ENCODE measurements at places on chromosomes 7 and 10.

DNA sequence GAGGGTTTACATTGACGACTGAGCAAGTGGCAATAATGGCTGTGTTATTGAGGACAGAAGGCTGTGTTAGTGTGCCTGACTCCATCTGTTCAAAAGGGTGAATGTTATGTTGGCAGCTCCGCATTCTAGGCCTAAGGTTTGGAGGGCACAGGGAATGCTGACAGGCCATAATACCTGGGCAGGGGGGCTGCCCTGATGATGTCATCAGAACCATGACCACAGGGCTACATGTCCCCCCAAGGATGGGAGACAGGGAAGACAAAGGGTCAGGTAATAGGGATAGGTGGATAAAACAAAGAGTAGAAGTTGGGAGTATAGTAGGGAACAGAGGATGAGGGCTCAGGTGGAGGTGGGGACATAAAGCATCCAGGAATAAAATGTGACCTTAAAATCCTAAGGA is 1.8 kb upstream of the PPP3CB start:
- no peak for DNase-seq

DNA sequence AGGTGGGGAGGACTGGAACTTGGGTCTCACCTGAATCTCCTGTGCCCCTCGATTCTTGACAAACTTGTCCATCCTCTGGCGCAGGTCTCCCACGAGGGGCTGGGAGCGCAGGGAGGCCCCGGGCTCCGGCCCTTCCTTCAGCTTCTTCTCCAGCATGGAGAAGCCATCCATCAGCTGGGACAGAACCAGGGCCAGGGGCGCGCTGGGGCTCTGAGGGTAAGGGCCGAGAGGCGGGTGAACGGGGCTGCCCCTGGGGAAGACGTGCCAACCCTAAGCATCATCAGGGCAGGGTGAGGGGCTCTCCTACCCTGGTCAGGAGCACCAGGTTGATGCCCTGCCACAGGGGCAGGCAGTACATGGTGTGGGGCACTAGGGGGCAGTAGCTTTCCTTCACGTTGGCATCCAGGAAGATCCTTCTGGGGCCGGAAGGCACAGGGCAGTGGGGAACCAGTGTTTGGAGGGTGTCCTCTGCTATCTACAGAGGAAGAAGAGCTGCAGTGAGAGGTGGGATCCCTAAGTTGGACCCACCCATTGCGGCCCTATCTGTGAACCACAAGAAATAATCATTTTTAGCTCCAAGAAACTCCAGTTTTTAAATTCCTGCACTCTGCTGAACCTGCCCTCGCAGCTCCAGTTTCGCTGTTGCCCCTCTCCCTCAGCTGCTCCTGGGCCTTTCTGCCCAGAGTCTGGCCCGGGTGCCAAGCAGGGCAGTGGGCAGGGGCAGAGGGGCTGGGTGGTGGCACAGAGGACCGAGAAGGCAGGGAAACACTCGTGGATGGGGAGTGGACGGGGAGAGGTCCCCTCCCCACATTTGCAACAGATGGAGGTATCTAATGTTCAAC is 10.8 kb upstream of the PYROXD2 start:
- DNase-seq, result peak; percentile 54

GRCh38 chr10:5595994-5596471 is 70.4 kb downstream of the ASB13 start:
- peak; percentile 82 for DNase-seq

DNA sequence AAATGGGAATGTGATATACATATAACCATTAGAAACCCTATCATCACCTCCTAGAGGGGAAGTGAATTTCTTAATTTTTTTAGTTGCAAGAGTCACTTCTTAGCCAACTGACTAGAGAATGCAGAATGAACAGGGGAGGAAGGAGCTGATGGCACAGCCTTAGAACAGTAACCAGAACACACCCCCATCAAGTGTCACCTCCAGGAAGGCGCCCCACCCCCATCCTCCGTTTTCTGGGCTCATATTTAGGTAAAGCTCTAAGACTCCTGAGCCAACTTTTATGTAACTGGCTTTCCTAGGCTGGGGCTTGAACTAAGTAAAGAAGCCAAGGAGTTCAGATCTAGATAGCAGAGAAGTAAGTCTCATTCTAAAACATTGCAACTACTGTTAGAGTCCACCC is 54.0 kb downstream of the COL17A1 start:
- no peak for DNase-seq

GRCh38 chr10:127153181-127153580 is 43.2 kb downstream of the INSYN2A start:
- DNase-seq, result peak; percentile 26

GRCh38 chr7:685540-685939 is 41.0 kb upstream of the DNAAF5 start:
- no peak for DNase-seq

- no peak for DNase-seq
Measured at GRCh38 chr7:22280031-22280430, 76.9 kb downstream of the RAPGEF5 start.

- DNase-seq, result no peak
Measured at GRCh38 chr7:48755061-48755555, 169.2 kb upstream of the CDC14C start.

- DNase-seq, result peak; percentile 55
Measured at GRCh38 chr7:142711746-142712616, 37.3 kb upstream of the PRSS1 start.

- DNase-seq, result no peak
Measured at GRCh38 chr7:31056775-31057346, 4.8 kb downstream of the ADCYAP1R1 start.

- DNase-seq, result peak; percentile 27
Measured at GRCh38 chr7:133941496-133941895, 185.6 kb upstream of the LRGUK start.

GRCh38 chr10:54335296-54335695 is 465.7 kb downstream of the PCDH15 start:
- DNase-seq, result no peak

GRCh38 chr7:155224116-155224811 is 73.4 kb upstream of the INSIG1 start:
- DNase-seq, result no peak

DNA sequence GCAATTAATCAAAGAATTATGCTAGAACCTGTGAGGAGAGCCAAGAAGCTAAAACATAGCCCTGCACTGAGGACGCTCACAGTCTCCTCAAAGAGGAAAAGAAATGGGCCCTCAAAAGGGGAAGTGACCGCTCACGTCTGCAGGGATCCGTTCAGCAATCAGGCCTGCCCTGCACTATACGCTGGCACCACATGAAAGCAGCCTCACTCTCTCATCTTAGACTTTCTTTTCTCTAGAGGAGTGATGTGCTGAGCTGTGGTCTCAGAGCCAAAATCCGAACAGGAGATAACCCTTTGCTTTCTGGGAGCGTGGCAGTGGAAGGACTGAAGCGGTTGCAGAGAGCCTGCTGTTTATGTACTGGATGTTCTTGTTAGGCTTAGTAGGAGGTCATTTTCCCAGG is 6.3 kb upstream of the IL2RA start:
- DNase-seq, result no peak

DNA sequence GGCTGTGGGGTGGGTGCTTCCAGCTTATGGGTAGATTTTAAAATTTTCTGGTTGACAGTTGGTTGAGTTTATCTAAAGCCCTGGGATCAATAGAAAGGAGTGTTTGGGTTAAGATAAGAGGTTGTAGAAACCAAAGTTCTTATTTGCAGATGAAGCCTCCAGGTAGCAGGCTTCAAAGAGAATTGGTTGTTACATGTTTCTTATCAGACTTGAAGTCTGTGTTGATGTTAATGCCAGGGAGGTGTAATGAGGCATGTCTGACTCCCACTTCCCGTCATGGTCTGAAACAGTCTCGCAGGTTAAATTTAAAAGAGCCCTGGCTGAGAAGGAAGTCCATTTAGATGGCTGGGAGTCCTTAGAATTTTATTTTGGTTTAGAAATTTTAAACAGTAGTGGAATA is 165.2 kb upstream of the TMEM72 start:
- DNase-seq, result no peak

GRCh38 chr10:80491251-80492102 is 37.4 kb downstream of the TSPAN14 start:
- DNase-seq, result peak; percentile 45

DNA sequence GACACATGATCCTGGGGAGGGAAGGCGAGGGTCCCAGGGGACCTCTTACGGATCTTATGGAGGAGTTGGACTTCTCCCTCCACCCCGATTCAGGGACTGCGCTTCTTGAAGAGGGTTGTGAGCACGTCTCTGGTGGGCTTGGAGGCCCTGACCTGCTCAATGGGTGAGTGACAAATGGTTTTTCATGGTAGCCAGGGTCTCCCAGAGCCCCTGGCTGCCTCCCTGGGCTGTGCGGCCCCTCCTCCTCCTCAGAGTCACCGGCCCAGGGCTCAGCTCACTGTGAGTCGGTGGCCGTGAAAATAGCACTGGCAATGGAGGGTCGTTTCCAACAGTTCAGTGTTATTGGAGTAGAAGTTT is 26.6 kb downstream of the INPP5A start:
- DNase-seq, result no peak

DNA sequence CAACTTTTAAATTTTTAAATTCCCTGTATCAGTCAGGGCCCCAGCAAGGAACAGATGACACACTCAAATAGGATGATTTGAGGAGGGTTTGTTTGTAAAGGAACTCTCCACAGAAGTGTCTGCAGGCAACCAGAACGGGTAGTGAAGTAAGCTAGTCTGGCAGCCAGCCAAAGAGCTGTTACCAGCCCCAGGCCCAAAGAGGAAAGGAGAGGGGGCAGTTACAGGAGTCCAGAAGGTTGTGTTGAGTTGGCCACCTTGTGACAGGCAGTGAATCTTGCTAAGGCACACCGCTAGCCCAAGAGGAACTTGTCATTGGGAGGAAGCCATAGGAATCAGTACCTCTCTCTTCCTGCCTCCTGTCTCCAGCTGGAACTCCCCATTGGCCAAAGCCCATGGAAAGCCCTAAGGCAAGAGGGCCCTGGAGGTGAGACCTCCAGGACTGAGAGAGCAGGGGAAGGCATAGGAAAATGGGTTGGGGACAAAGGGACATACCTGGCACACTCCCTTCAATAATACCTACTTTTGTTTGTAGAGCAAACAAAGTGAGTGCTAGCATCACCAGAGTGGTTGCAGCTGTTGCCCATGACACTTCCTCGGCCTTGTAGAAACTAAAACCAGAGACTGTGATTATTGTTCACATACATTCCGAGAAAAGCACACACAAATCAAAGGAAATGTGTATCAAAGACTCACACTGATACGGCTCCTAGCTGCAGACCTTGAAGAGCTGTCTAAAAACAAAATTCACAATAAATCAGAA is 25.4 kb upstream of the GATAD1 start:
- peak; percentile 17 for DNase-seq

GRCh38 chr7:91692800-91693199 is 187.7 kb downstream of the MTERF1 start:
- peak; percentile 51 for DNase-seq

GRCh38 chr10:123009105-123009820 is 457 bp downstream of the ACADSB start:
- no peak for DNase-seq

GRCh38 chr7:41730668-41731067 is 27.8 kb upstream of the INHBA start:
- DNase-seq, result no peak

DNA sequence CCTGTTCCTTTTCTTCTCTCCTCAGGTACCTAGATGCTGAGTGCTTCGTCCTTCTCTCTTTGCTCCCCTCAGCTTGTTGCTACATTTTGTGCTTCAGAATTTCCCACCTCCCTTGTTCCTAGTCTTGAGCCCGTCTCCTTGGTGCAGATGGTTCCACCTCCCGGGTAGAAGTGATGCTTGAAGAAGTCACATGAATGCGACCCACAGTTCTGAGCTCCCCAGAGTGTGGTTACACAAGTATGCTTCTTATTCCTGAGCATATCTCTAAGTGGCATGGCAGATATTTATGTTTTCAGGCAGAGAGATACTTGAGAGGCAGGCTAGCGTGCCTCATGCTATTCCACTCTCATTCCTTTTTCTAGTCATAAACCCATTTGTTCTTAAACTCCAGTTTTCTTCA is 34.0 kb downstream of the INPP5F start:
- no peak for DNase-seq

DNA sequence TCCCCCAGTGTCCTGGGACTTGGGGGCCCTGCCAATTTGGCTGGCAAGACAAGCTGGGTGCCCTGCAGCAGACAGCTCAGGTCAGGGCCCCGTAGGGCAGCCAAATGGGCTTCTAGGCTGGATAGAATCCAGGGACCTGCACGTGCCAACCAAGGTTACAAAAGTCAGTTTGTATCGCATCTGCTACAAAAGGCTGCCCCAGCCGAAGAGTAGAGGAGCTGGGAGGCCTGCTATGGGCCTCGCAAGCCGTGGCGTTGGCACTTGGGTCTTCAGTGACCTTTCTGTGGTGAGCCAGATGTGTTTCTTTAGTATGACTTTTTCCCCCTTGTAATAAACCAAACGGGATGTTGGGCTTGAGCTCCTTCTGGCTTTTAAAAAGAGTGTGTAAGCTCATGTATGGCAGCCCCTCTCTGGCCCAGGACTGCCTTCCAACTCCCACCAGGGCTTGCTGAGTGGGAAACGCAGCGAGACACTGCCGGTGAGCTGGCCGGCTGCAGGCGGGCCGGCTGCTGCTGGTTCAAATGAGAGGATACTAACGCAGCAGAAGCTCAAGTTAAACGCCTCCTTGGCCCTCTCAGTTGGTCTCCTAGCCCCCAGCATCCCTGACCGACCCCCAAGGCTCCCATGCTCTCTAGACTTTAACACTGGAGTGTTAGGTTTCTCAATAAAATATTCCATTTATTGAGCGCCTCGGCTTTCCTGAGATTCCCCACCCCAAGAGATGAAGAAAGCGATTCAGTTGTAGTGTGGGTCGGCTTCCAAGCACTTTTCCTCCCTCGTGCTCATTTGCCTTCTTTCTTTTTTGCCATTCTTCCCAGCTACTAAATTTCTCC is 3.1 kb upstream of the HOXA10 start:
- DNase-seq, result no peak

Measured in fibroblast of pulmonary artery (primary cell).